ENCODE measurements at places on chromosomes 3 and 15.
A peak's percentile ranks its signal among the peaks of the same experiment; 100 is the strongest.

DNA sequence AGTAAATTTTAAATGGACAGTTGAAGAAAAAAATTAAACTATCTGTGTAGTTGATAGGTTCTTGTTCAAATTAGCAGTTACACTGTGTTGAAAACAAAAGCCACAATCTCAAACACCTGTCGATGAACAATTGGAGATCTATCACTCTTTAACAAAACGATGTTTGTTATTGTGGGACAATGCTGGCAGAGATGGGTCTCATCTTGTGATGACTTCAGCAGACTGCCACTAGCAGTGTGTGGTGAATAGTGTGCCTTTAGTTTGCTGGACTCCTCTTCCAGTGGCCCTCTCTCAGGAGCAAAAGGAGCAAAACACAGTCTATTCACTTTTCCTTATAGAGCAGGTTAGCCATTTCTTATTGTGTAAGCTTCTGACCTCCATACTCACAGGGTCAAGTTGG lies 14.7 kb upstream of the TRIM59 start:
- no peak for DNase-seq

DNA sequence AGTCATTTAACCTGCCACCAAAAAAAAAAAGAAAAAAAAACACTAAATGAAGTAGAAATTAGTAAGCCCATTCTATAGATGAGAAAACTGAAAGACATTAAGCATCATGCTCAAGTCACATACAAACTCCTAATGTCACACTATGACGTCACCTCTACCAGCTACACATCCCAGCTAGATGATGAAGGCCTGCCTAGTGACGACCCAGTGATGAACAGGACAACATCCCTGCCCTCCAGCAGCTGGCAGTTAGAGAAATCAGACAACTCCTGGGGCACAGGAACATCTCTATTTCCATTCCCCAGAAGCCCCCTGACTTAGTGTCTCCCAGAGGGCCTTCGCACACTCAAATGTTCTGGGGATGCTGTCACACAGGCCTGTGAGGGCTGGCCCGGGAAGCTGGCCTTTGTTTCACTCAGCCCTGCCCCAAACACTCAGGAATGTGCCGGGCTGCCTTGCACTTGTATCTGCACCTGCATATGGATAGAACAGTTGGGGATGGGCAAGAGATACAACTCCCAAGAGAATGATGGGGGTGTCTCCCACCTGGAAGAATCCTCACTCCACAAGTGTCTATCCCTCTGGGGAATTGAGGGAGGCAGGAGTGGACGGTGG lies 7.0 kb upstream of the HAPLN3 start:
- no peak for DNase-seq

DNA sequence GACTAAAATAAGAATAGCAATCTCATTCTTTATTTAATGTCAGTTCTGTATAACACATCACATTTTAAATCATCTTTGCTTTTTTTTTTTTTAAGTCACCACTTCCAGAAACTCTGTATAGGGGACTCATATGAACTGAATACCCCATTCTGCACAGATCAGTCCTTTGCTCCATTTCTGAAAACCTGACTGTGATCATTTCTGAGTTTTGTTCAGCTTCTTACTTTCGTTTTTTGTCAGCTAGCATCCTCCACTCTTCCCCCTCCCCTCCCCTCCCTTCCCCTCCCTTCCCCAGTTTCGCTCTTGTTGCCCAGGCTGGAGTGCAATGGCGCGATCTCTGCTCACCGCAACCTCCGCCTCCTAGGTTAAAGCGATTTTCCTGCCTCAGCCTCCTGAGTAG lies 49.8 kb upstream of the SGO1 start:
- peak; percentile 28 for DNase-seq

DNA sequence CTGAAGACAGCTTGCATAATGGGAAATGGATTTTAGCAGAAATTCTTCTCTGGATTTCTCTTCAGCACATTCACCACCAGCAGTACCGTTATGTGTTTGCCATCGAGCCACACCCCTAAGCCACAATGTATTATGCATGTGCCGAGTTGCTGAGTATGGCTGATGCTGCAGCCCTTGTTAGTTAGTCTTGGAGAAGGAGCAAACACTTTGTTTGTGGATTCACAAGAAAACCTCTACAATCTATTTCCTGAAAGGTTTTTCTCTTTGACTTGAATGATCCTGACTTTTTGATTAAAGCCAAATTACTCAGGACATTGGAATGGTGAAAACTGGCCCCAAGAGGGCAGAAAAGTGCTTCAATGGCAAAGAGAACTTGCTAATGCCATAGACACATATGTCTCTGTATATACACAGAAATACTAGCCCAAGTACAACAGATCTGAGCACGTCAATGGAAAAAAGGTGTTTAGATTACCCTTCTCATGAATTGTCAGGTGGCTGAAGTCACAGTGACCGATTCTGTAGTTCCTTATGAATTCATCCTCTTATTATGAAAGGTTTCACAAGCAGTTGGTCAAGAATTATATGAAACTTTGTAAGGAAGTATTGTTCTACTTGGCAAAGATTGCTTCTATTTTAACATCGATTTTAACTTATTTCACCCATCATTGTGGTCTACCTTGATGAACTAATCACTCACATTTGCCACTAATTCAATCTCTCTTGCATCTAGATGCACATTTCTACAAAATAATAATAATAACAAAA lies 103.0 kb downstream of the P3H2 start:
- peak; percentile 26 for DNase-seq

DNA sequence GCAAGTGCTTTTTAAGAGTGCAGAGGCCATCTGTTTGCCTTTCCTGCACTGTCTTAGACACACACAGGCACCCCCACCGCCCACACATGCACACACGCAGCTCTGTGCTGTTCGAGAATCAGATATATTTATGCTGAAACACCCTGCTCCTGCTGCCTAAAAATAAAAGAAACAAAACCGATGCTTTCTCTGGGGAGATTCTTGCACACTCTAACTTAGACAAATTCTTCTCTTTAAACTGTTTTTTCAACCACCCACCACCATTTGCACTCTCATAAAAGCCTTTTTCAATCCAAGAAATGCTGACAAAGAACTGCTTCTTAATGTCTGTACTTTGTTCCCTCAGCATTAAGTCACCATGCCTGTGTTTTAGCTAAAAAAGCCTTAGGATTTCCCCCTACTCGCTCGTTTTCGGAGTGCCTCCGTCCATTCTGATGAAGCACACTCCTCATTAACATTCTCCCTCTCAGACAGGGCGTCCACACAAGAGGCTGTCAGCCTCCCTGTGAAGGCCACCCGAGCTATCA lies 26.2 kb downstream of the SLC12A8 start:
- DNase-seq: no peak
